ENCODE measurements at places on chromosomes 11 and 22.

GRCh38 chr11:126339073-126339862 is 16.2 kb upstream of the ST3GAL4 start:
- DNase-seq: no peak

DNA sequence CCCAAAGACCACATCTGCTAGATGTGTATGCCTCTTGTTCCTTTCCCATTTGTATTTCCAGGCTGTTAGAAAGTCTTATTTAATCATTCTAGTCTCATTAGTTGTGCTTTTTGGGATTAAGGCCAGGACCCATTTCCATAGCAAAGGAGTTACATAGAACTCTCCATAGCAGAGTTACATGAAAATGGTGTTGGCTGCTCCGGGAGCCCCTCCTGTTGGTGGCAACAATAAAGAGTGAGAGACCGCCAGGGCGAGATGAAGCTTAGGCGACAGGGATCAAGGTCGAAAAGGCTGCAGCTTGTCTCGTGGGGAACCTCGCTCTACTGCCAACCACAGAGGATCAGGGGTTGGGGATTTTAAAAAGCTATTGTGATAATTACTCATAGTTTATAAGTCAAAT is 58.3 kb downstream of the GRIK4 start:
- no peak for DNase-seq

- DNase-seq: no peak
Observed at GRCh38 chr11:65427691-65428577, 5.3 kb downstream of the NEAT1 start.

DNA sequence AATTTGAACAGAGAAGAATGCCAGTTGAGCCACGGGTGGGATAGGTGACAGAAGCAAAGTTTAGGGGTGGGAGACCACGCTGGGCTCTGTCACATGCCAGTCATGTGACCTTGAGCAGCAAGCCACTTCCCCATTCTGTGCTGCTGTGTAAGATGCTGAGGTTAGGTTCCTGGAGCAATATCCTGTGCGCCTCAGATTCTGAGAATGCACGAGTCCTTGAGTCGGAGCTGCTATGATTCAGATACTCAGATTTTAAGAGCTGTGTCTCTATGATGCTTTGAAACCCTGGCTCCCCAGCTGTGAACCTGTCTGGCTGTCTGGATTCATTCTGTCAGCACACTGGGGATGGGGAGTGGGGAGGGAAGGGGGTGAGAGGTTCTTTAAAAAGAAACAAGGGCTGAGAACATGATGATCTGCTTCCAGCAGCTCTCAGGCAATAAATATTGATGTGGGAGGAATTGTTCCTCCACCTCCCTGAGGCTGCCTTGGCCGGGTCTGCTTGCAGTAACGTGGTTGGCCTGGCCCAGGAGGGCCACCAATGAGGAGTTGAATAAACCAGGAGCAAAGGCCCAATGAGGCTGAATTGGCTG is 24.0 kb downstream of the SLCO2B1 start:
- no peak for DNase-seq

DNA sequence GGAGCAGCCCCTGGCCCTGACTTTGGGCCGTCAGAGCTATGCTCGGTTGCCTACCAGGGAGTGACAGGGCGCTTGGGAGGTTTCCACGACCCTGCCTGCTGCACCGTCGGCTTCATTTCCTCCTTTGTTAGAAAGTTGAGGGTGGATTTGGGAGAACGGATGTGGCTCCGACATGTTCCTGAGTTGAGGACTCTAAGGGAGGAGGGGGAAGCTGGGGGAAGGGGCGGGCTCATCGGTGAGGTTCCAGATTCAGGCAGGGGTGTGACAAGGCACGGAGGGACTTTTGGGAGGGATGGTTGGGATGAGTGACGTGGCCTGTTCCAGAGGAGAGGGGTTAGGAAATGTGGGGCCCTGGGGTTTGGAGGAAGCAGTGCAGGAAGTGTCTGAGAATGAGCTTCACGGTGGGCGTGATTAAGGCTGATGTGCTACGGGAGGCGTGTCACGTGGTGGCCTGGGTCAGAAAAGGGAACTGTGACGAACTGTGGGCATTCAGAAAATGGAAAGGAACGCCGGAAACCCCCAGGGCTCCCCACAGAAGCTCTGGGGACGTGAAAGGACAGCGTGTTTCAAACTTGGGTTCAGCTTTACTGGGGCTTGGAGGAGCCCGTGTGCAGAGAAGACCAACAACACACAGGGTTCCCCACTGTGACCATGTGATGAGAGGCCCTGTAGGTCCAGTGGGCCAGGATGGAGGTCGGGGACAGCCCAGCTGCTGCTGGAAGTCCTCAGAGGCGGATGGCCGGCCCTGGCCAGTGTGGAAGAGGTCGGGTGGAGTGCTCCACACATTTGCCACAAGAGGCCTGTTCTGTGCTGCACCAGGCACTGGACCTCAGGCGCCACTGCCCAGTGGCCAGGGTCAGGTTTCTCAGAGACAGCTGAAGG is 2.8 kb downstream of the PARVB start:
- DNase-seq: no peak

DNA sequence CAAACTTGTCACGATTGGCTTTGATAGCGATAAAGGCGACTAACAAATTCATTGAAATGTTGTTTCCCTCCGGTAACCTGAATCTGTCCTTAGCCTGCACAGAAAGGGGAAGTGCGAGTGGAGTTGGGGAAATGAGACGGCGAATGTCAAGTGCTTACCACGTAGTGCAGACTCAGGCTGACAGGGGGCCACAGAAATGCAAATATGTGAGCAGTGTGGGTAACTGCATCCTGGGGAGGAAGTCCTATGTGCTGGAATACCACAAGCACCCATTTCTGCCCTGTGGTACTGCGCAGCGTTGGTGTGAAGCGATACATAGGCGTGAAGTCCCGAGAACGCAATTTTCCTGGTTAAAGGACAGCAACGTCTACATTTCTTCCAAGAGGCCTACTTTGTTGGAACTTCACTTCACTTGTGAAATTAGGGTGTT is 869 bp upstream of the EIF4ENIF1 start:
- no peak for DNase-seq

DNA sequence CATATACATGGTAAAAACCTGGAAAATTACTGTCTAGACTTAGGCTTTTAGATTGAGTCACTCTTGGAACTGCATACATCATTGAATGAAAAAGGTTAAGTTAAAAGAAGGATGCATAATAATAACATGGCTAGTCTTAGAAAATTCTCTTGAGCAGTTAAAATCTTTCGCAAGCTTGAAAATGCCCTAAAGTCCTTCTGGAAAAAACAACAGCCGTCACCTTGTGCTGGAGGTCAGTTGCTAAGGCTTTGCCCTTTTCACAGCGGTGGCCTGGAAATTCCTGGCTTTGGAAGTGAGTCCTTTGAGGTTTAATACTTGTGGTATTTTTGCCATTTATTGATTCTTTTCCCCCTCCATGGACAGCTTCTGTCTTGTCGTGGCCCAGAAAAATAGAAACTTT is 17.4 kb upstream of the FBLN1 start:
- DNase-seq: no peak

All from smooth muscle cell of the brain vasculature (primary cell).